ENCODE measurements at places on chromosomes 11 and 22. TPM values are rescaled to one million over a fixed set of nuclear protein-coding genes. Genes with fewer than 3 reads are reported as not detected.

SLC22A9 gene
- total RNA-seq = not detected

TMEM191C gene
- 0.13 TPM for total RNA-seq

OR4D5 gene
- not detected for total RNA-seq

CHST1 gene
- total RNA-seq = 5.4 TPM

NCR3LG1 gene
- 0.51 TPM for total RNA-seq

Data from dermis microvascular lymphatic vessel endothelial cell (primary cell).